T-helper 2 cell (primary cell): ENCODE measurements at places on chromosomes 3 and 15.

GRCh38 chr3:115087512-115087911 lies 59.6 kb downstream of the ZBTB20 start:
- no peak for DNase-seq

DNA sequence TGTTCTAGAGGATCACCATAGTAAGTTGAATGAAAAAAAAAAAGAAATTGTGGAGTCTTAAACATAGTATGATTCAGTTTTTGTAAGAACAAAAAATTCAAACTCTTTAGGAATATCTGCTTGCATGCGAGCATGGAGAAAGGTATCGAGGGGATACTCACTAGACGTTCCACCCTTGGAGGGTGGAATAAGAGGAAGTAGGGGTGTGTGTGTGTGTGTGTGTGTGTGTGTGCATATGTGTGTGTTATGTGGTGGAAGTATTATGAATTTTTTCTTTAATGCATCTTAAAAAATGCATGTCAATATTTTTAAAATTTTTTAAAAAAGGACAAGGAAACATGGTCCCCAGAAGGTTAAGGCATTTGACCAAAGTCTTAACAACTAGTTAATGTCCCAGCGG lies 26.5 kb upstream of the SIAH2 start:
- DNase-seq, result no peak

DNA sequence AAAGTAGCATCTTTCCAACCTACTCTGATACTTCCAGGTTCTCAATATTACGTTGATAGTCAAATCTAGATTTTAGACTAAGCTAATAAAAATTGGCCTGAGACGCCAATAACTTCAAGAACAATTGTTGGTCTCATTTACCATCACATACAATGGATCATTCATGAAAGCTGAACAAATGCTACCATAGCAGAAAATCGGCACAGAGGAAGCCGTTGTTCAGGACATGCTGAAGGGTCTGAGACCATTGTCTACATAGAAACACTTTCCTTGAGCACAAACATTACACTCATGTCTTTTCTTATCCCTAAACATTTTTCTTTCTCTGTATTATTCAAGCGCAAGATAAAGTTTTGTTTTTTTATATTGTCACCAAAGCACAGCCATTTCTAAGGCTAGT lies 37.2 kb upstream of the FHIT start:
- no peak for DNase-seq

DNA sequence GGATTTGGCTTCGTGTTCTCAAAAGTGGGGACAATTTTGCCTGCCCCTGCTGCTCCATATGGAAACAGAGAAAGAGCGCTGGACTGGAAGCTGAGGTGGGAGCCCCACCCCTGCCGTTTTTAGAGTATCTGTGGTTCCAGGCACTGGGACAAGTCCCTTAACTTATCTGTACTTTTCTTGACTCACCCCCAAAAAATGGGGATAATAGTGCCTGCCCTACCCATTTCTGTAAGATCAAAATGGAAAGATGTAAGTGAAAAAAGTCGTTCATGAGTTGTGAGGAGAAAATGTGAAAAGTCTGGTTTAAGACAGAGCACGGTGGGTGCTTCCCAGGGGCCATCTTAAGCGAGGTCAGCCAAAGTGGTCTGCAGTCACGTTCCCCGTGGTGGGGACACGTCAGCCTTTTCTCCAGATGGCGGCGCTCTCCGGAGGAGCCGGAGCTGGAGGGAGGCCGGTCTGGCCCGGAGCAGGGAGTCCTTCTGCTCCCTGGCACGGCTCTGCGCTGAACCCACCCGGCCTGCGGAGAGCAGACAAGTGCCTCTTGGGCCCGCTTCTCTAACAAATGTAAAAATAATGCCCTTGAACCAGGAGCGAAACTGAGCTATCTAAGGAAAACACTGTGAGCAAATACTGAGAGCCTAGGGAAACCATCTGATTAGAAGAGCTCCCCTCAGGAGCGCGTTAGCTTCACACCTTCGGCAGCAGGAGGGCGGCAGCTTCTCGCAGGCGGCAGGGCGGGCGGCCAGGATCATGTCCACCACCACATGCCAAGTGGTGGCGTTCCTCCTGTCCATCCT lies at the start of gene CLDN18:
Gene CLDN18 (plus strand): TSS at position 690 of the 797 bp plus-strand sequence. CDS start 61 bp downstream, at position 751.
- DNase-seq, result no peak

DNA sequence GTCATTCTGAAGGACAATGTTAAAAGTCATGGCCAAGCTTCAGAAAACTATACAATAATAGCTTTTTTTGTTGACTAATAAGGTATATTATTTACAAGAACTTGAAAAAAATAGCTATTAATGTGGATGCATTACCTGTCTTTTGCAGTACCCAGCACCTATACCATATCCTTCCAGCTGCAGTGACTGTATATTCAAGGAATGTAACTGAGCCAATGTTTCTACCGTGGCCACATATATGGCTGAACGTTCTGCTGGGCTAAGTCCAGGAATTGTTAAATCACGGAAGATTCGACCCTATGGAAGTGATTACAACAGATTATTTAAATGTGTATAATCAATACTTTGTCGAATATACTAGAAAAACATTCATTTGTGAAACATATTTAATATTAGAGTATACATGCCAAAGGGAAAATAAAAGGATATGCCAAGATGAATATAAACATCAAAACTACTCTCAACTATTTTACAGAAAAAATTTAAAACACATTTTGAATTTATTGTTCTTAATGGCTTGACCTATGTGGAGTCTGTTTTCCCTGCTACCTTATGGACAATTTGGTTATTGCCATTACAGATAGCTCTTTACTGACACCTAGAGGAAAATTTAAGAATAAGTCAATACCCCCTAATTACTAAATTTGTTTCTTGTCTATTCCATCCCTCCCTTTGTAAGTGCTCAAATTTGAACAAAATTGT lies 17.6 kb downstream of the ACAD11 start:
- DNase-seq, result peak; percentile 29
